ENCODE measurements at places on chromosomes 4 and X.

DNA sequence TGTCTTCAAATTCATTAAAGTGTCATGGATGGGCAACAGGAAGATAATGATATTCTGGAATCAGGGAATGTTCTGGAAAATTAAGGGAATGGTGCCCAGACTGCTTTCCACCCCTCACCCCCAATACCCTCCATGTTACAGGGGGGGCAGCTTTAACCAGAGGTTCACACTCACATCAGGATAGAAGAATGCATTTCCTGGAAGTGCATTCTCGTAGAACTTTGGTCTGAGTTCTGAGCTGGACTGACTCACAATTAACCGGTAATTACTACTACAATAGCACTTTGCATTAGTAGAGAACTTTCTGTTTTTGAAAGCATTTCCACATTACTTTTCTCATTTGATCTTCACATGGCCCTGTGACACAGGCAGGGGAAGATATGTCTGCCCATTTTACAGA, 52.5 kb upstream of the SHISA3 start:
- DNase-seq: no peak

DNA sequence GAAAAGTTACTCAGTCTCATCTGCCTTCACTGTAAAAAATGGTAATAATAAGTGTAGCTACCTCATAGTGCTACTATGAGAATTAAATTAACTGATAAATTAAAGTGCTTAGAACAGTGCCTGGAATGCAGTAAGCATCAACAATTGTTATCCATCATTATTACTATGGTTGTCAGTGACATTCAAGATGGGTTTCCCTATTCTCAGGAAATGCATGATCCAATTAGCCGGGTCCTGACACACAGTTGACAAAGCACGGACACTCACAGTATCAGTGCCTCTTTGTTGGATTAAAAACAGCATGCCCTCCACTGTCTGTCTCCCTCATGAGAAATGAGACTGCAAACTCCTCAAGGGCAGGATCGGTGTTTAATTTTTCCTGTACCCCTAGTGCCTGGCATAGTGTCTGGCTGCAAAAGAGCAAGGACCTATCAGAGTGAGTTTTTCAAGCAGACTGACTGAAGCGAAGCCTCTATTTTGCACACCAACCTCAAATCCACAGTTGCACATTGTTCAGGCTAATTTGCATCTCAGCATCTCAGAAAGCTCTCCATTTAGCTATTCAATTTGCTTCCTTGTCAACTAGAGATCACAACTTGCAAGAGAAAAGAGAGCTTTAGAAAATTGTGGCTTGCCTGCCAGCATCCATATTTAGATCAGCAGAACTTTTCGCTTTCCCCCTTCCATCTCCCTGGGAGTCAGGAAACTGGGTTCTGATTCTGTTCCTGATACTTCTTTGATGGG, 122.9 kb downstream of the LDB2 start:
- DNase-seq: no peak

DNA sequence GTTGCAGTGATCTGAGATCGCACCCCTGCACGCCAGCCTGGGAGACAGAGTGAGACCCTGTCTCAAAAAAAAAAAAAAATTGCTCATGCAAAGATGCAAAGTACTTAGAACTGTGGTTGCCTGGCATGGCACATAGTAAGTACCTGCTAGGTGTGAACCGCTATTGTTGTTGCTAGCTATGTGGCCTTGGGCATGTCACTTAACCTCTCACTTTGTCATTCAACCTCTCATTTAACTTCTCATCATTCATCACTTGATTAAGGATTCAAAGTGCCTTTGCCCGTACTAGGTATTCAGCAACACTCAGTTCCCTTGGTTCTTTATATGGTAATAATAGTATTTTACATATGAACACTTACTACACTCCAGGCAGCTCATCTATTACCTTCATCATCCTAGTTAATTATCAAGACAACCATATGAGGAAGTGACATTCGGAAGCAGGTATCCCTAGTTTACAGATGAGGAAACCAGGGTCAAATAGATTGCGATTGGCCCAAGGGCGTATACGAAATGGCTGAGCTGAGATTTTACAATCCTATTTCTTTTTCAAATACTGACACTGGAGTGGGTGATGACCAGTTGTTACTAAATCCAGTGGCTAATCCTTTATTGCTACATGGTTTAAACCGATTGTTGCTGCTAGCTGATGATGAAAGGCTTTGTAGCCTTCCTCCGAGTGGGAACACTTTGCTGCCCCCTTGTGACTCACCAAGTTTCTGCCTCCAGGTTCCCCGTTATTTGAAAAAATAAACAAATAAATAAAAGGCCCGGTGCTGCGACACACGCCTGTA, 28.8 kb upstream of the SOWAHD start:
- DNase-seq: no peak

- DNase-seq: no peak
Observed at GRCh38 chr4:41722181-41722580, 26.3 kb downstream of the PHOX2B start.

- no peak for DNase-seq
Observed at GRCh38 chr4:53647547-53647946, 56.3 kb upstream of the LNX1 start.

- no peak for DNase-seq
Observed at GRCh38 chr4:15513545-15513944, 43.9 kb downstream of the CC2D2A start.

- DNase-seq: no peak
Observed at GRCh38 chrX:4655743-4656142, 942.3 kb upstream of the PRKX start.

GRCh38 chr4:30295652-30296051, 424.5 kb upstream of the PCDH7 start:
- DNase-seq: no peak

GRCh38 chr4:25569716-25570115, 85.9 kb upstream of the SLC34A2 start:
- no peak for DNase-seq

DNA sequence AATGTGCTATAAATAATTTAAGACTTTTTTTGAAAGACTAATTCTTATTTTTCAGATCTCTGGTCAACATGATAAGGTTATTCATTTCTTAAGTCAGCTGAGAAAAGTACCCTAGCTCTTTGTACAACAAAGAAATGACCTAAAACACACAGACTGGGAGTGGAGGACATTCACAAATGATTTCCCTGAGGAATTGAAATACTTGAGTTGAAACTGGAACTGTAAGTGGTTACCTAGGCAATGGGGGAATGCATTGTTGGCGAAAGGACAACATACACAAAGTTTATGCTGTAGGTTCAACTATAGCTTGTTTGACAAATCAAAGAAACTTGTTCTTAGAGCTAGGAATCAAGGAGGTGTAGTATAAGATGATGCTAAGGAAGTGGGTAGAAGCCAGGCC, 915.5 kb downstream of the FAT4 start:
- DNase-seq: no peak

DNA sequence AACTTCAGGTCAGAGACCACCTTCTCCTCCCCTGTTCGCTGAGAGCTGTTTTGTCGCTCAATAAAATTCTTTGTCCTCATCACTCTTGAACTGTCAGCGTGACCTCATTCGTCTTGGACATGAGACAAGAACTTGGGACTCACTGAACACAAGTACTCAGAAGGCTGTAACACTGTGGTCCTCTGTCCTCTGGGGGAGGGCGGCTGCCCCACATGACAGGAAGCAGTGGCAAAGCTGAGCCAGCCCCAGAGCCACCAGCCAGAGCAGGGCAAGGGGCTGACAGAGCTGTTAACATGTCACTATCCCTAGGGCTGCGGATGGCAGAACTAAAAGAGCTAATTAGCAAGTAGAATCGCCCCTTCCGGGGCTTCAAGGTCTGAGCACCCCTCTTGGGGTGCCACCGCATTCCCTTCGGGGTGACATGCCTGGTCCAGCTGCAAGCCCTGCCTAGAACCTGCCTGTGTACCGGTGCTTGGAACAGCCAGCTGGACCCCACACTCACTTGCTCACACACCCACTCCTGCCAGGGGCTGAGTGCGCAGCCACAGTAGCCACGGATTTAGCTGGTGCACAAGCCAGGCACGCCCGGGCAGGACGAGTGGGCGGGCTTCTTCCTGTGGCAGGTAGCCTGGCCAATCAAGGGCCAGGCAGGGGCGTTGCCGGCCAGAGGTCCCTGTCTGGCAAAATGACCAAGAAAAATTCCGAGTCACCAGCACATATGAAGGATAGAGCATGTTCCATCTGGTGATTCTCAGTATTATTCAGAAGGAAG, 648.6 kb upstream of the AGA start:
- no peak for DNase-seq

DNA sequence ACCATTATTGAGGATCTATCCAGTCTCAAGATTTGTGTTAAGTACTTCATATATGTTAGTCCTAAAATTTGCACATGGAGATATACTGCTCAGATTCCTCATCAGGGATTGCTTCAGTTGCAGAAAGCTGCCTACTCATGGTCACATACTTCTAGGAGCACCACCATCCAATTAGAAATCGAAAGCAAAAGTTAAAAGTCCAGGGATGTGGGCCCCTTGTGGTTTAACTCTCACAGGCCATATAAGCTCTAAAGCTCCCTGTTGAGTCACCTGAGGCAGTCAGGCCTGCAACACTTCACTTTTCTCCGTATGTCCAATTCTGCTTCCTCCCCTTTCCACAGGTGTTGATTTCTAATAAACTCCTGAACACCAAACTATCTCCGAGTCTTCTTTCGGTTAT, 84.2 kb downstream of the CNOT6L start:
- no peak for DNase-seq

GRCh38 chr4:150248181-150248580, 169.9 kb downstream of the DCLK2 start:
- no peak for DNase-seq

- no peak for DNase-seq
Observed at GRCh38 chr4:86432559-86433134, 72.8 kb upstream of the MAPK10 start.

- DNase-seq: no peak
Observed at GRCh38 chr4:1850276-1850675, 5.7 kb downstream of the LETM1 start.

DNA sequence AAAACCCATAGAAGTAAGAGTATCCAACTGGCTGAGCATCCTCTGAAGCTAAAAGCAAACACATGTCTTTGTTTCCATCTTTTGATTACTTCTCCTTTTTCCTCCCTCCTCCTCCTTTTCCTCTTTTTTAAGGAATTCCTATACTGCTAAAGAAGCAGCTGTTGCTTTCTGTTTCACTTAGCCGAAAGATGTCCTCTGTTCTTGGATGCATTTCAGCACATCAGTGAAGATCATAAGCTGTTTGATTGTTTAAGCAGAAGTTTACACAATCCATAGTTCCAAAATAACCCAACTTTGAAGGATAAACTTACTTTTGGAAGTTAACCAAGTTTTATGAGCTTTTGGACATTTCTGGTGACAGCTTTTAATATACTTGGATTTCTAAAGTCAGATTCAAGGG, 55.1 kb upstream of the TNIP3 start:
- DNase-seq: no peak

- DNase-seq: peak; percentile 45
Observed at GRCh38 chr4:44447563-44448504, 775 bp downstream of the KCTD8 start.

- DNase-seq: peak; percentile 27
Observed at GRCh38 chrX:47321386-47321785, 49.0 kb upstream of the ZNF157 start.

GRCh38 chrX:20347481-20347880, 80.8 kb upstream of the RPS6KA3 start:
- no peak for DNase-seq

GRCh38 chrX:97835969-97836368, 952.3 kb downstream of the RPA4 start:
- DNase-seq: no peak

DNA sequence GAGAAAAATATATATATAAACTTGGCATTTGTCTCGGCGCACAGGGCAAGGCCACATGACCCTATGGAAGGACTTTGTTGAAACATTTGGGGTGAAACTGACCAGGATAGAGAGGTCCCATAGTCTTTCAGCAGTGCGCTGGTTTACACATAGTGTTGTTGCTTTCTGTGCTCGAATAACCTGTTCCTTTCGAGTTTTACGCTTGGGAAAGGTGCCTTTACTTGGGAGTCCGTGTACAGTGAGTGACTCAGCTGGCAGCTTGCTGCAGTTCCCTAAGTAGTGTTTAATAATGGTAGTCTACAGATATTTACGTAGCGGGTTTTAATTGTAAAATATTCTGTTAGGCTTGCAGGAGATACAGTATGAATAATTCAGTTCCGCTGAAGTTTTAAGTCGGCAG, 578 bp downstream of the APOOL start:
- no peak for DNase-seq

GRCh38 chrX:13837290-13837745, 20.4 kb upstream of the GPM6B start:
- peak; percentile 42 for DNase-seq

GRCh38 chr4:150211016-150211415, 132.8 kb downstream of the DCLK2 start:
- peak; percentile 21 for DNase-seq

- no peak for DNase-seq
Observed at GRCh38 chr4:187084701-187085100, 361.0 kb upstream of the FAT1 start.

DNA sequence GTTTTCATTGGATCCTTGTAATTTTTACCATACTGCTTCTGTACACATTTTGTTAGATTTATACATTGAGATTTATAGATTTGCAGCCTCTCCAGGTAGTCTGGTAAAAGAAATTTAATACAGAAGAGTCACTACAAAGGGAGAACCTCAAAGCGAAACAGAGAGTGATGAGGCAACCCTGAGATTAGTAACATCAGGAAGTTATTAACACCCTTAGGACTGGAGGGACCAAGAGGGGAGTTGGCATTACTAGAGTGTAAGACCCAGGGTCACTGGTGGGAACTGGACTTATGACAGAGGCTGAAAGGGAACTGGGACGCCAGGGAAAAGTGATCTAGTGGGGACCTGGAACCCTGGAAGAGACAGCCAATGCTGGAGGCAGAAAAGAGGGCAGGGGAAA, 20.6 kb upstream of the MAML3 start:
- DNase-seq: no peak

DNA sequence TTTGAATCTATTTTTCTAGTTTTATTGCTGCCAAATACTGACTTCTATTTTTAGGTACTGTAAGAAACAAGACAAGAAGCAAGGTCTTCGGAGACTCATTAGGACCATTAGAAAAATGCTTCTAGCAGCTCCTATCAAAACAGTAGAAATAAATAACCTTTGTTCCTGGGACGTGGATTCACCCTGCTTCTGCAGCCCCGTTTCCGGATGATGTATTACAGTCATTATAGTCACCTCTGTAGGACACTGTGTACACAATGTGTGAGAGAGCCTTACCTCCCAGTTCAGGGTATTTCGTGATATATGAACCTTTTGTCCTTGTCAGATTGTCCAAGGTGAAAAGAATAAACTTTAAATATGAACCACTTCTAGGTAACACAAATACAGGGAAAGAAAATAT, 484.0 kb upstream of the TECRL start:
- no peak for DNase-seq

DNA sequence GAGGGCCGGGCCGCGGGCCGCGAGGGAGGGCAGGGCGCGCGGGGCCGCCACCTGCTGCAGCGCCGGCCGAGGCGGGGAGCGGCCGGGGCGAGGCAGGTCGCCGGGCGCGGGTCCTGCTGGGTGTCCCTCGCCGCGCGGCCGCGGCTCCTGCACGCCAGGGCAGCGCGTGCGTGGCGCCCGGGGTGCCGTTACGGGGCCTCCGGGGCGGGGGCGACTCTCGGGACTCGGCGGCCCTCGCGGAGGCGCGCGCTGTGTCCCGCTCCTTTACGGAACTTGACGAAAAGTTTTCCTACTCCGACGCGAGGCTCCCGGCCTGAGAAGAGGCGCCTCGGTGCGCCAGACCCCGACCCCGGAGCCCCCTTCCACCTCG, 329 bp downstream of the TBC1D14 start:
- DNase-seq: no peak
